ENCODE measurements at places on chromosomes 1 and 21.

DNA sequence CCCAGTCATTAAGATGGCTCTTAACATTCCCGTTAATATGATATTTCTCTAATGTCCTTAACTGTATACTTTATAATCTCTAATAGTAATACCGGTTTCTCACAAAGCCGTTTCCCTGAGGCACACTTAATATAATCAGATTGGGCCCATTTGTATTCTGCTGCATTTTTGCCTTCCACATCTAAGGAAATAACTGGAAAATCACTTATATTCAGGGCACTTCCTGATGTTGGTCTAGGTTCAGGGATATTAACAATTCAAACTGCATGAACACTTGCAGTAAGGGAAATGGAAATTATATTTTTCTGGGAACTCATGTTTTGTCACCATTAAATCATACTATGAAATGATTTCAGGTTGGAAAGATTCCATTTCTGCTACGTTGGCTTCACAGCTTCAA is 119.8 kb downstream of the TPR start:
- DNase-seq: no peak

DNA sequence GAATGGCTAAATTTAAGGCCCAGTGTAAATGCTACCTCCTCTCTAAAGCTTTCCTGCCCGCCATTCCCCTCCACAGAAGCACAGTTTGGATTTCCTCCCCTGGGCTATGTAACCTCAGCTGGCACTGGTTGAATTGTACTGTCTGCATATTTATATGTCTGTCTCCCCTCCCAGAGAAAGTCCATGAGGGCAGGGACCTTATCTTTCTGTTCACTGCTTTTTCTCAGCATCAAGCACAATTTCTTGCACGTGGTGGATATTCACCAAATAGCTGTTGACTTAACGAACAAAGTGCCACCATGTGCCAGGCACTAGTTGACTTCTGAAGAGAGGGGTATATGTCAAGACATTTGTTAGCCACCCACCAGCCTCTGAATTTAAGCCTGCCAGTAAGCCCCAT is 9.5 kb upstream of the PDIK1L start:
- DNase-seq: no peak

DNA sequence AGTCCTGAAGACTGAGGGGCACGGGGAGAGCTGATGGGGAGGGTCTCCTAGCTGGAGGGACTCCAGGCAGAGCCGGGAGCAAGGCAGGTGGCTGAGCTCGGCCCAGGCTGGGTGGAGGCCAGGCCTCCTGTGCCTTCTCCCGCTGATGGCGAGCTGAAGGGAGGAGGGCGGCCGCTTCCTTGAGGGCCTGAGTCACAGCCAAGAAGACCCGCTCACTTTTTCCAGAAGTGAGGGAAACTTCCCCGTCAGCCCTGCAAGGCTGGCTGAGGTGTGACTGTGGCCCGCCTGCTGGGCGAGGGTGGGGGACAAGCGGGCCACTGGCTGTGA is 1.7 kb upstream of the VWA1 start:
- no peak for DNase-seq

DNA sequence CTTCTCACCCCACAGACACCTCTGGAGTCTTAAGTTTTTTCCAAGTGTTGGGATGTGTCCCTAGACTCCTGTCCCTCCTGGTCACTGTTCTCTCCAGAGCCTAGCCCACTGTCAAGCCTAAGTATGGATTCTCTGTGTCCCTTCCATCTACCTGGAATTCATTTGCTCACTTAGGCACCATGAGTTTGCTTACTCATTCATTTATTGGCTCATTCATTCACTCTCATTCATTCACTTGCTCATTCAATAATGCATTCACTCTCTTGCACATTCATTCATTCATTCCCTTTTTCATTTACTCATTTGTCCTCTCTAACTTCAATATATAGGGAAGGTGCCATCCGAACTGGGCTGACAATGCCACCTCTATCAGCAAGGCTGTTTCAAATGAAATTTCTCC is 1.6 kb downstream of the S100A16 start:
- no peak for DNase-seq

DNA sequence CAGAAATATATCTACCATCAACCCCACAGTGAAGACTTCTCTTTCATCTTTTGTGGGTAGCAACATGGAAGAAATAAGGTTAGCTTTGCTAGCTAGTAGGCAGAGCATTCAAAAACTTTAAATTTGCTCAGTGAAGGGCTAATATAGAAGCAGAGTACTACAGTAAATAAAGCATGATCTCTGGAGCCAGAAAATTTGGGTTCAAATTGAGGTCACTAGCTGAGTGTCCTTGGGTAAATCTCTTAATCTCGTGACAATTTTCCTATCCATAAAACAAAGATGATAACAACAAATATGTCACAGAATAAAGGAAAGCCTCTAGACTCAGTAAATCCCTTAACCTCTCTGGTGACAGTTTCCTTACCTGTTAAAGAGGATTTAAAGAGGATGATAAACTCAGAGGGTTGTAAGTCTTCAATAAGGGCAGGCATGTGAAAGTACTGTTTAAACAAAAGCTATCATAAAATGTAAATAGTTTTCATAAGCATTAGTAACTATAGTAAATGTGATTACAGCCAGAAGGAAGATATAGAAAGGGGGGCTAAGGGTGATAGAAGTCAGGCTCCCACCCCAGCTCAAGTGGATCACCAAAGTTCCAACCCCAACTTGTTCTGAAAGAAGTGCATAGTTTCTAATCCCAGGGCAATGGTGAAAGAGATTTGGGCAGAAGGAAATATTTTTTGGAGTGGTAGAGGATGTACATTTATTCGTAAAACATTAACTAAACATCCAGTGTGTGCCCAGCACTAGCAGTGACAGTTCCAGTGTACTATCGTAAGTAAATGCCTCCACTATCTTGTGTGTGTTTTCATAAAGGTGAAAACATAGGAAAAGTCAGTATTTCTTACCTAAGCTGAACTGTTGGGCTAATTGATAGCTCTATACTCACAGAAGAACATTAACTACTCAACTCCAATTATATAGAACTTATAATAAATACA is 24.8 kb downstream of the TM2D1 start:
- no peak for DNase-seq

- no peak for DNase-seq
Measured at GRCh38 chr1:8347635-8348034, 29.7 kb downstream of the SLC45A1 start.

DNA sequence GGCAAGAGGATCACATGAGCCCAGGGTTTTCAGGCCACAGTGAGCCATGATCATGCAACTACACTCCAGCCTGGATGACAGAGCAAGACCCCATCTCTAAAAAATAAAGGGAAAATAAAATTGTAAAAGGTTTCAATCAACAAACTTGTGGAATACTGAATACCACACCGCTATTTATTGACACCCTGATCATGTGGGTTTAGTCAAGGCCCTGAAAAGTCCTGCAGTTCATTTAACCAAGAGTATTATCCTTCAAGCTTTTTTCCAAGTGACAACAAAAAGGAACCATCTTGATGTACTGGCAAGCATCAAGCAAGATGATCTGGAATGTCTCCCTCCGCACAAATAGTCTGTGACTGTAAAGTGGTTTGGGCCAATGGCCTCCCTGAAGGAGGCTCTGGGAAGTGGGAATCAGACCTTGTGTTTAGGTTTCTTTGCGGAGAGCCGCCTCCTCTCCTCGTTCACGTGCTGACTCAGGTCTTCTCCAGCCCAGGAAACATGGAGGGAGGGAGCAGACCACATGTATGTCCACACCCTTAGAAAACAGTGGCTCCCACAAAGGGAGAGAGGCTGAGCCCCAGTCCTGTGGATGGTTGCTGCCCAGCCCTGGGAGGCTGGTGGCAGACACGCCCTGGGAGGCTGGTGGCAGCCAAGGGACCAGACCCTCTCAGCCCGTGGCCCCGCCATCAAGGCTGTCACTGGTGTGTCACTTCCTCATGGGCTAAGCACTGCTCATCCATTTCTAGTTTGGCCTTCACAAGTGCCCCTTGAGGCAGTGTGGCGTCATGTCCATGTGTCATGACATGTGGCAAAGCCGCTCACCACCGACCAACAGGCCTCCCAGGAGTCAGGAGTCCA is 56.7 kb downstream of the RIPK4 start:
- no peak for DNase-seq

- DNase-seq: no peak
Measured at GRCh38 chr1:160776178-160776577, 19.8 kb upstream of the LY9 start.

GRCh38 chr1:63817152-63817667 is 43.4 kb downstream of the ROR1 start:
- DNase-seq: no peak

GRCh38 chr1:110133436-110133835 is 16.9 kb upstream of the SLC6A17 start:
- DNase-seq: no peak

DNA sequence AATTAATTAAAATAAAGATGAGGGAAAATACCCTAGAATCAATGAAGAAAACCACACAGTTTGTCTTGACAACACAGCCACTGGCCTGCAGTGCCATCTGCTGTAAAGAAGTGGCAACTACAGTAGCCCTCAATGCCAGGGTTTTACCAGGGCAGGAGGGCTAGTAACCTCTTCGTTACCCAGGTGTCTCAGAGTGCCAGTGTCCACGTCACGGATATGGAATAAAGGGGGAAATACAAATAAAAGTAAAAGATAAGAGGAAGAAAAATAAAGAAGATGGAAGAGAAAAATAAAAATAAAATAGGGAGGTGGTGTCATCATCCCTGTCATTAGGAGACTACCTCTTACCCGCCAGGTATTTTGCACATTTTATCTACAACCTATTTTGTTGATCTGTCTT is 14.2 kb upstream of the SLC44A3 start:
- DNase-seq: peak; percentile 51

GRCh38 chr1:28062806-28063205 is 25.6 kb downstream of the EYA3 start:
- no peak for DNase-seq

- DNase-seq: no peak
Measured at GRCh38 chr1:212518188-212519054, 85.7 kb downstream of the NENF start.

DNA sequence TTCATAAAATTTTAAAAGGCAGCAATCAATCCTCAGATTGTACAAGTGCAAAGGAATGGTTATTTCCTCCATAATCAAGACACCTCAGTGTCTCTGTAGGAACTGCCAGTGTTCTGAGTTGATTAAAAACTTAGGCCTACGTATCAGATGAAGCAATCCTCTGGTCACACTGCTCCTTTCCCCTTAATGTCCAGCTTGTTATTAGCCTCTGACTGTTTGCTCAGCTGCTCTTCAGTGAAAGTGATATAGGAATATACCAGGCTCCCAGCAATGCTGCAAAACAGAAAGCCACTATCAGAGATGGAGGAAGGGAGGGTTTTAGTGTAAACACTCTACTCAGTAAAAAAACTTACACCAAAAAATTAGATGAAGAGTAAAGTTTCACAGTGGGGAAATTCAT is 49.8 kb downstream of the SLC35D1 start:
- no peak for DNase-seq

GRCh38 chr1:107874221-107874620 is 90.8 kb downstream of the VAV3 start:
- no peak for DNase-seq

DNA sequence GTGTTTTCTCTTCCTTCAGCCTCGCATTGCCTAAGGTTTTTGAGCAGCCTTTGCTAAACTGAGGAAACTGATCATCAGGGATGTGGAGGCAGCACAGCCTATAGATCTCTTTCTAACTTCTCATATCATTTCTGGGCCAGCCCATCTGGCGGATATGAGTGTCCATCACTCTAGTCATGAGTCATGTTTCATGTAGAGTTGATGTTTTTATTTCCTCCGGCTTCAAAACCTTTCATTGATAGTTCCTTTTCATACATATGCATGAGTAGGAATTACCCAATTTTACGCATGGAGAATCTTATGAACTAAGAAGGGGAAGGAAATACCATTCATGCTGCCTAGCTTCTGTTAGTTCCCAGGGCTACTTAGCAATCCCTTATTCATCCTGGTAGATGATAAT is 66.3 kb downstream of the SPATA46 start:
- DNase-seq: no peak

DNA sequence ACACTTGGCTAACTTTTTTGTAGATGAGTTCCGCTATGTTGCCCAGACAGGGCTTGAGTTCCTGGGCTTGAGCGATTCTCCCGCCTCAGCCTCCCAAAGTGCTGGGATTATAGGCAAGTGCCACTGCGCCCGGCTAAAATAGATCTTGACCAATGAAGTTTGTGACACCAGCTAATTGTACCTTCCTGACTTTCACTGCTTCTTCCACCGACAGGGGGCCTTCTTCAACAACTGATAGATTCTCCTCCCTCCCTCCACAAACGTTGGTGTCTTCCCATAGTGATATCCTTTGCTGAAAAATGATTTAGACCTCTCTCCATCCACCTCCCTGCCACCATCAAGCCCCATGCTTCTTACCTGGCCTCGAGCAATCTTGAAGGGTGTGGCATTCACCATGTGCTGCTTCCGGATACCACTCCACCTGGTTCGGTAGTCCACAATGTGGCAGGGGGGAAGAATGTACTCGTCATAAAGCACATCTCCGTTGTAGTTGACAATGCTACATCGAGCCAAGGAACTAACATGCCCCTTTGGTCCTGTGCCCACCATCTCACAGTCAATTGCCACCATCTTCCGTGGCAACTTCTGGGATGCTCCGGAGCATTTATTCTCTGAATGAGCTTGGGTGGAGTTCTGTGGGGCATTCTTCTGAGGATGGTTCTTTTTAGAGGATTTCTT is 1.6 kb upstream of the METTL25B start:
- no peak for DNase-seq

DNA sequence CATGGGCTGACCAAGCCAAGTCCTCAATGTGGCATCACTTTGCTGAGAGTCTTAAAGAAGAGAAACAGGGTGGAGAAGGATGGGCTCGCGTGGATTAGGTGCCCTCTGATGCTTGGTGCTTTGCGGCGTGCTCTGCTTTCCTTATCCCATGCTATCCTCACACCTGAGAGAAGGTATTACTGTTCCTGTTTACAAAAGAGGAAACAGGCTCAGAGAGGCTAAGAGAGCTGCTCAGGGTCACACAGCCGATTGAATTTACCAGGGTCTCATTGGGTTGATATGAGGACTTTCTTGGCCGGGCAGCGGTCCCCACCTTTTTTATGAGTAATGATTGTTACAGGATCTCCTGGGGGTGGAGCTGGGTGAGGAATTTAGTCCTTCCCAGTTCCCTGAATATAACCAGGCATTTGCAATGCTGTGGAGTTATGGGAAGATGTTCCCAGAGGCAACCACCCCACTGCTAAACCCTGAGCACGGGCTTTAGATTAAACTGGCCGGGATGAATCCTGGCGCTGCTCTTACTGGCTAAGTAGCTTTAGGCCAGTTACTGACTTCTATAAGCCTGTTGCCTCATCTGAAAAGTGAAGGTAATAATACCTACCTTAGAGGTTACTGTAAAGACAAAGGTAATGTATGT is 4.5 kb downstream of the ASCL5 start:
- no peak for DNase-seq

DNA sequence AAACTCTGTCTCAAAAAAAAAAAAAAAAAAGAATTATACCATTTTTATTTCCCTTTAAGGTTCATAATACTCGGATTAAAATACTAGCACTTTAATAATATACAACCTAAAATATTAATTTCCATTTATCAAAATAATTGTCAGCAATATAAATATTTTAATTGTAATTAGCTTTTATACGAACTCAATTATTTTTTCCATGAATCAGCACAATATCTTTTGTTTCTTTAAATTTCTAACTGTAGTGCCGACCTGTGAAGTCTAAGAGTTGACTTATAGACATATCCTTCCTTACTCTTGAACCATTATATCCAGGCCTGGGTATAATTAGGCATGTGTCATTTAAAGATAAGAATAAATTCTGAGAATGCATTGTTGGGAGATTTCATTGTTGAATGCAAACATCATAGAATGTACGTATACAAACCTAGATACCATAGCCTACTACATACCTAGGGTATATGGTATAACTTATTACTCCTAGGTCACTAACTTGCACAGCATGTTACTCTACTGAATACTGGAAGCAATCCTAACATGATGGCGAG is 996.7 kb upstream of the TMPRSS15 start:
- no peak for DNase-seq
